ENCODE measurements at places on chromosomes 2 and 18. TPM values are rescaled to one million over a fixed set of nuclear protein-coding genes. Genes with fewer than 3 reads are reported as not detected.

TCF4 gene
- total RNA-seq = 24.6 TPM

SERPINB5 gene
- total RNA-seq = 2.3 TPM

CHRNA1 gene
- 1.4 TPM for total RNA-seq

SERPINB13 gene
- not detected for total RNA-seq

TM4SF20 gene
- total RNA-seq = 12.6 TPM

GRCh38 chr2:27128668-27129571 is 5.3 kb downstream of the ABHD1 start:
- no peak for DNase-seq

DNA sequence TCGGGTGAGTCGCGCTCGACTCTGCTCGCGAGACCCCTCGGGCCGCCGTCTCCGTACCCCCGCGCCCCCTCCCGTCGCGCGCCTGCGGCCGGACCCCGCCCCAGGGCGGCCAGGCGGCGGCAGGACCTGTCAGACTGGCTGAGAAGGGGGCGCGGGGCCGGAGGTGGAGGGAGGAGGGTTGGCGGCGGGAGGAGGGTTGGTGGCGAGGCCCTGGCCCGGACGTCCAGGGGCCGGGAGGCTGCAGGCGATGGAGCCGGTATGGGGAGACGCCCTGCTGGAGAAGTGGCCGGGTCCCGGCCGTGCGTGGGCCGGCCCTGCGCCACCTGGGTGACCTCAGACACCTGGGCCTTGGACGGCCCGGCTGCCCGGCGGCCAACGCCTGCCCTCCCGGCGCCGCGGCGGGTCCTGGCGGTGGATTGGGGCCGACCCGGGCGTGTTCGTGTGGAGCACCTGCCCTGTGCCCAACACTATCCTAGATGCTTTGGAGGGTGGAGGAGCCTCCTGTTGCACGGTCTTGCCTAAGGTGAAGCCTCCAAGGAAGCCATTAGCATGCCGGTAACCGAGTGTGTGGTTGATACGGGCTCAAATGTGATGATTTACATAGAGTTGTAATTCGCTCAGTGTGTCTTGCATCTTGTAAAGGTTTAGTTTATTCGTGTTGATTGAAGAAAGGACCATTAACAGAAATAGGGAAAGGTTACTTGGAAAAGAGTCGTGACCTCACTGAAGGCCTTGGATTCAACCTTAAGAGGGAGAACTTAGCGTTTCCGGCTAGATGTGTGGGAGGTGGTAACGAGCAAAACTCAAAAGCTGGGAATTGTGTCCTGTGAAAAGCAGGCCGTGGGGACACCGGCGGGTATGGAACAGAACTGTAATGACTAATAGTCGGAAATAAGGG is 550 bp downstream of the MYL12B start:
- no peak for DNase-seq

GRCh38 chr2:119011162-119011909 is 69.3 kb downstream of the MARCO start:
- peak; percentile 29 for DNase-seq

DNA sequence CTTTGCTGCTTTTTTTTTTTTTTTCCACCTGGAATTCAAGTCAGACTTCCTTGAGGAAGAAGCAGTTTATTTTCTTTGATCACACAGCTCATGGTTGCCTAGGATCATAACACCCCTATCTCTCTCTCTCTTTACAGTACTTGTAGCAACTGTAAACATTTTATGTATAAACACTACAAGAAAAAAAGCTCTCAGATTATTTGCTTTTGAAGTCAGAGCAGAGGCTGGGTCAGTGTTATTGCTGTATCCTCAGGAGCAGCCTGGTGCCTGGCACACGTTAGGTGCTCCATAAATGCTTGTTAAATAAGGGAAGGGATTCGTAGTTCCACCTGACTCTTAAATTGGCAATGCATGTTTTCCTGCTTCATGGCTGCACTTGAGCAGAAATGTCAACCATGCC is 221.2 kb downstream of the TGIF1 start:
- no peak for DNase-seq

DNA sequence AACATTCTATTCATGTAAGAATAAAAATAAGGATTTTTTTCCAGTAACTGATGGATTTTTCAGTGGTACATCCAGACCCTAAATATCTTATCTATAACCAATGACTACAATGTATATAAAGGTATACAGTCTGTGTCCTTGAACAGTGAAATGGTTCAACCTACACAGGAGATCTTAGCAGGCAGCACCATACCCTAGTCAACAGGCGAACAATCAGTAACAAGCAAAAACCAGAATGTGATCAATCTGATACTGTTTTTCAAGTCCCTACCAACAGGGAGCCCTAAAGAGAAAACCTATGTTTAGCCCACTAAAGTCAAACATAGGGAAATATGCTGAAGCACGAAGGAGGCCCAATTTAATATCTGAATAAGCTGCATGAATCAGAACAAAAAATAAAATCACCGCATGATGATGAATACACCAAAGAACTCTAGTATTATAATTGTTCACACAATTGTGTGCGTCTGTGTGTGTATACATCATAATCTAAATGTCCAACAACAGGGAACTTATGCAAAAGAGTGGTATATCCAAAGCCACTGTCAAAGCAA is 26.0 kb downstream of the PTPN2 start:
- no peak for DNase-seq
